ENCODE measurements at places on chromosomes 11 and 22.

DNA sequence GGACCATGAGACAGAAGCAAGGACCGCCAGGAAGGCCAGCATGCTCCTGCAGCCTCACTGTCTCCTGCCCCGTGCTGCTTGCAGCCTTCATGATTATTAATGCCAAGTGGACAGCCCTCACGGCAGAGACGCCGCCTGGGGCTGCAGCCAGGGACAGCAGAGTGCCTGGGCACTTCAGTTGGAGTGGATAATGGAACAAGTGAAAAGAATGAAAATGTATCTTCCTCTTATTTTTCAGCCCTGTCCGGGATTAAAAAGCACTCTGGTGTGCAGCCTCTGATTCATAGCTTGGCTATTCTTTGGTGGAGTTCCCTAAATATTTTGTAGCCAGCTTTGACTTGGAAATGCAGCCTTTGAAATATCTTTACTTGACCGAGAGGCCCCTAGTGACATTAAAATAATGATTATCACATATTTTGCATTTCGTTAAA is 1404.2 kb downstream of the BRD1 start:
- peak; percentile 17 for DNase-seq

DNA sequence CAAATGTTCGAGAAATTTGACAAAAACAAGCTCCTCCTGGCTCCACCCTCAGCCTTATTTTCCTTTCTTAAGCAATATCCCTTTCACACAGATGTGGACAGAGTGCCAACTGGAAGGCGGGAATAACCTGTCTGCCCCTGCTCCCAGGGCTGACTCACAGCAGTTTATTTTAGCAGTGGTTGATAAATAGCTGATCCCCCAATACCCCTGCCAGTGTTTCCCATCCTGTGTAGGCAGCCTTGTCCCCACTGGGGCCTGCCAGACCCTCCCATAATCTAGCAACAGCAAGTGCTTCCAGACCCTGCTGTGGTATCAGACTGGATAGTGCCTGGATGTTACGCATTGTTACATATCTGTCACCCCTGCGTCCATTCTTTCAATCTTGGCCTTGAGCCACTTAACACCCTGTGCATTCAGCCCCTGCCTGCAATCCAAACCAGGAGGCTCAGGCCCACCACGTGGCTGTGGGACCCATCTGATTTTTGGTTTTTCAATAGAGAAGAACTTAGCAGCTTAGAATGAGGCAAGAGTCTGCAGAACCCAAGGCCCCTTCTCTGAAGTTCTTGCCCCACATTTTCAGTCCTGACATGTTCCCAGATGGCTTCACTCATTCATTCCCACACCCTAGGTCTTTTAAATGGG is 53.7 kb downstream of the PARVA start:
- no peak for DNase-seq

DNA sequence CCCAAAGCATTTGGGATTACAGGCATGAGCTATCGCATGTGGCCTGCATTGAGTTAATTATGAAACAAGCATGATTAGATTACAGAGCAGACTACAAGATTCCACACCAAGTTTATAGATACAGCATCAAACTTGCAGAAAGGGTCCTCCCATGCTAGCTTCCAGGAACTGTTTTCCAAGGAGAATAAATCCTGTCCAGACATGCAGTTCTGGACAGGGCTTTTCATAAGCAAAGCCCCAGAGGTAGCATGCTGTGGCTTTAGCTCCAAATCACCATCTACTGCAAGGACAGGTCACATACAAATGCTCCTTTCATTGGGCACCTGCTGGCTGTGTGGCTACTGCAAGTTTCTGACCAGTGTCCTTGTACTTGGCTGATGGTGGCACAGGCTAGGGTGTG is 57.1 kb downstream of the HIRA start:
- DNase-seq, result no peak

DNA sequence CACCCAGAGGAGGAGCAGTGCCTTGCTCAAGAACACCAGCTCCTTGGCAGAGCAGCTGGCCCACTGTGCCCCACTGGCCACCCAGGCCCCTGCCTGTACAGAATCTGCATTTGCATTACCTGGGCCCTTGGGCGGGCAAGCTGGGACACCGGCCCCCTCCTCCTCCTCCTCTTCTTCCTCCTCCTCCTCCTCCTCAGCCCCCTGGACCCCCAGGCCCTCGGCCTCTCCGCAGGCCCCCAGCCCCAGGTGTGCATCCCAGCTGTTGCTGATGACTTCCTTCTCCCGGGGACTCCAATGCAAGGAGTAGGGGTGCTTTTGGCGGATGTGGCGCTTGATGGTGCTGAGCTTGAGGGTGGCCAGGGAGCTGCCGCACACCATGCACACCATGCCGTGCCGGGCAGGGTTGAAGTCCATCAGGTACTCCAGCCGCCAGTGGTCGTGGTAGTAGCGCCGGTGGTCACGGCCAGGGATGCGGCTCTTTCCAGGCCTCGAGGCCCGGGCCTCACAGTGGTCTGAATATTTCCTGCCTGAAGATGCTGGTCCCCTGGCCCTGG is 2.8 kb downstream of the ZFTA start:
- no peak for DNase-seq

GRCh38 chr22:21665047-21665851 is 563 bp upstream of the PPIL2 start:
- DNase-seq, result no peak

DNA sequence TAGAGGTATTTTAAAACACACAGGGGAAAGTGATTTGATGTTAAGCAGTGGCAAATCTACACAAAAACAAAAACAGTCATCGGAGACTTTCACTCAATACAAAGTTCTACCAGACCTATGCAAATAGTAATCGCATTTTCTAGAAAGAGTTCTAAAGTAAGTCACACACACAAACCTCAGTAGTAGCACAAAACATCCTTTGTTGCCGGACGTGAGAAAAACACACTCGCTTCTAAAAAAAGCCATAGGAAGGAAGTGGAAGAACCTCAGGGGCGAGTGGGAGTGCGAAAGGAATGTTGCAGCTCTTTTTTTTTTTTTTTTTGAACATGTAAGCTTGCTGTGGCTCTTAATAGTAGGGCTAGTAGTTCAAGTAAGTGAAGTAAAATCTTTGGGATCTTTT is 88.9 kb downstream of the MAML2 start:
- peak; percentile 60 for DNase-seq

DNA sequence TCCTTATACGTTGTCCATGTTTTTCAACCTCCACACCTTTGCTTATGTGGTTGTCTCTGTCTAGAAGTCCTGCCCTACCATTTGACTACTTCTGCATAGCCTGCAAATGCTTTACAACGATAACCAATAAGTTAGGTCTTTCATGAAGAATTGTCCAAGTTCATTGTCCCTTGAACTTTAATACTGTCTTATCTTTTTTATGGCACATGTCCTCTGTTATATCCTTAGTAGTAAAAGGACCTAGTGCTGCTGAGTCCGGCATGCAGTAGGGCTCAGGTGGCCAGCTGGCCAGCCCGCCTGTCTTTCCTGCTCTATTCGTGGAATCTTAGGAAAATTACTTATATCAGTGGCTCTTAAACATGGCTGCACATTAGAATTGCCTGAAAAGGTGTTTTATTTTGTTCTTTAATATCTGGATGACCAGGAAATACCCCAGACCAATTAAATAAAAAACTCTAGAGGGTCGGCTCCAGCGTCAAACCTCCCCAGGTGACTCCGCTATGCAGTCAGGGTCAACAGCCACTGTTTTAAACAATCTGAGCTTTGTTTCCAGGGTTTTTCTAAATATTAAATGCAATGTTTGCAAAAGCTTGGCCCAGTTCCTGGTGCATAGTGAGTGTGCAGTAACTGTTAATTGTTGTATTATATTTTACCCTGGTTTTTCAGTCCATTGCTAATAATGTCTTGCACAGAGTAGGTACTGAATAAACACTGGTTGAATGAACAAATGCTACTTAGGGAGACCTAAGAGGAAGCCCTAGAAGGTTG is 64.6 kb upstream of the SESN3 start:
- DNase-seq, result no peak

GRCh38 chr11:65489706-65490320 is 9.0 kb upstream of the MALAT1 start:
- peak; percentile 3 for DNase-seq

- DNase-seq, result no peak
Measured at GRCh38 chr11:77345621-77346020, 44.1 kb upstream of the GDPD4 start.

GRCh38 chr22:41242396-41243117 is 1.8 kb upstream of the CHADL start:
- DNase-seq, result no peak

- peak; percentile 35 for DNase-seq
Measured at GRCh38 chr11:5992604-5993251, 5.9 kb upstream of the OR52L1 start.

DNA sequence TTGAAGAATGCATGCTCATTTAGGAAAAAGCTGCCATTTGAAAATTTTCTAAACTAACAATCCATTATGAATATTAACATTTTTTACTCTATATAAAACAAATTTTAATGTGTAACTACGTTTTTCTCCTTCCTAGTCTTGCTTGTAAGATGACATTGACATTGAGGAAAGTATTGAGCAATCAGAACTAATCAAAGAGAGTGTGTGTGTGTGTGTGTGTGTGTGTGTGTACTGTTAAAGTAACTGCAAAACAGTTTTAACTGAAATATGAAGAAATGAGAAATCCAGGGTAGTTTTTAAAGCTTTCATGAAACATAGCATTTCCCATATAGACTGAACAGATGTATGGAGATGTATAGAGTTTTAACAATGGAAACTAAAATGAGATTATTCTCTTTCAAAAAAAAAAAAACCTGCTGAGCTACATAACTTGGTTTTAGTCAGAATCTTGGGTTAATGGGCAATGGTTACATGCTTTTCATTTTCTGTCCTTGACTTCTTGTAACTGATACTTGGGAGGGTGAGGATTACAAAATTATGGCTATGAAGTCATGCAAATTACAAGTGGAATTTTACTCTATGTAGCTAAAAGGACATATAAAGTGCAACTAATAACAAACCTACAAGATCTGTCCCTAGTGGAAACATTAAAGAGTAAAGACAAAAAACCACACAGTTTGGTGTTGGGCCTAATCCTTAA is 2.0 kb downstream of the PDGFD start:
- DNase-seq, result no peak

DNA sequence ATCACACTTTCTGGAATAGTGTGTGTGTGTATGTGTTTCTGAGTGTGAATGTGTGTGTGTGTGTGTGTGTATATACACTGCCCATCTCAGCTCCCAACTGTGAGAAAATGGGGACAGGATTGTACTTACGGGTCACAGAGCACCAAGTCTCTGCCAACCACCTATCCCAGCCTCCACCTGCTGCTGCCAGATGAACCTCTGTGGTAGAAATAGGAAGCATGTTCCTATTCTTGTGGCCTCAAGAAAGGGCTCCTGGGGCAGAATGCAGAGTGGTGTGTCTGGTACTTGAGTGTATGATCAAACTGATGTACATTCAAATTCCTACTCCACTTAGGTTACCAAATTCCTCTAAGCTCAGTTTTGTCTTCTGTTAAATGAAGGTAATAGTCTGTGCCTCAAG is 14.6 kb downstream of the UBASH3B start:
- no peak for DNase-seq
